HEK293T (cell line): ENCODE measurements at places on chromosomes 12 and 14.

GRCh38 chr14:63986789-63987533 lies 134.2 kb downstream of the SYNE2 start:
- no peak for DNase-seq

GRCh38 chr12:34348836-34349672 lies 326.8 kb downstream of the ALG10 start:
- DNase-seq: no peak

DNA sequence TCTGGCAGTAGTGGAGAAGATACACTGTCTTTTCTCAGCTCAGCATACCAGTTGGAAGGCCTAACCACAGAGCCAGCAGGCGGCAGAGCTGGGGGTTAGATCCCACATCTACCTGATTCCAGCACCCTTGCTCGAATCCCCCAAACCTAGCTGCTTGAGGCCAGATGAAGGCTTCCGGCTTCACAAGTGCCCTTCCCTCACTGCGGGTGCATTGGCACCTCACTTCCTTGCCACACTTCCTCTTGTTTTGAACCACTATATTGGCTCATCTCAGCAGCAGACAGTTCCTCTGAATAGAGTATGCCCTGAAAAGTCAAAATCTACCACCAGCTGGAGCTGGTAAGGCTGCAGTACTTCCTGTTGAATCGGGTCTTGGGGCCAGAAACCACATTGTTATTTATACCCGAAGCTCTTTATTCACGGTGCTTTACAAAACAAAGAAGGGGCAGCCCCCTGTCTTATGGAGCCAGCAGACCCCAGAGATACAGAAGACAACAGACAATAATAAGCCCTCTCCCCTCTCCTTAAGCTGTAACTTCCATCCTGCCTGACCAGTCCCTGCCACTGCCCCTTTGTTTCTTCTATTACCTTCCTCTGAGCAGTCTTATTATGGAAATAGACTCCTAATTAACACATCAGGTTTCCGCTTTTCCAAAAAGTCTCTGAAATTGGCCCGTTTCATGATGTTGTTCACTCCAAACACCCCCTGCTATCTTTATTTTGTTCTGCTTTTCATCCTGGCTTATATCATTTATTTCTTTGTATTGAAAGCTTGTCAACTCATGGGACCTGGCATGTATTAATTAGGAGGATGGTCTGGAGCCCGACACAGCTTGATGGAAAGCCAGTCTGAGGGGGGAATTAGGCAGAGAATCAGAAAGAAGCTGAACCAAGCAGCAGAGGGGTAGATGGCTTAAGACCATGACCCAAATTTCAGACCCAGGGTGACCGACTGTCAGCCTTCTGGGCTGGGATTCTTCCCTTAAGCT lies 233.5 kb downstream of the EFCAB11 start:
- no peak for DNase-seq

DNA sequence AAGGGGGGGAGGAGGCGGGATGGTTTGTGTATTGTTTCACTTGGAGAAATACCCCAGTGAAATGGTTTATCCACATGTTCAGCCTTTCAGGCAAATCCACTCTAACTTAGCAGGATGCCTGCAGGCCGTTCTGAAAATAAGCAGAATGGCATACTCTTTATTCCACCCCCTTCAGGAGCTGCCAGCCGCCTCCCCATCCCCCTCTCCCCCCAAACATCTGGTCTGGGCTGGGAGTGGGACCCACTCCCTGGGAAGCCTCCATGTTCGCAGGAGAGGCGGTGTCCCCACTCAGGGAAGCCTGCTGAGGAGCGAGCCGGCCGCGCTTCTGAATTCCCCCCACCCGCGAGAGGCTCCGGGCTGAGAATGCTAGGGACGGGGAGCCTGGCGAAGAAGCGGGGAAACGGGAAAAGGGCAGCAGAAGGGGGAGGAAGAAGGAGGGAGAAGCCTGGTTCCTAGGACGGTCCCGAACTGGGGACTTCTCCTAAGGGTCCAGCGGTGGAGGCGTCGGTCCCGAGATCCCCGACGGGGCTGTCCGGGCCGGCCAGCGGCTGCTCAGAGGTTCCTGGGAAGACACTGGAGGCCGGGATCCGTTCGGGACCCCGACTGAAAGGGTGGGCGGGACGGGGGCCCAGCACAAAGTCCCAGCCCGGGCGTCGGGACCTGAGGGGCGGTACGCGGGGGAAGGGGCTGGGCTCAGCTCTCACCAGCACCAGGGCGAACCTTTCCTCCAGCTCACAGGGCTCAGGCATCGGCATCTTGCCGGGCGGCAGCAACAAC lies 666 bp downstream of the FMNL3 start:
- DNase-seq: peak; percentile 39

GRCh38 chr14:65084554-65085505 lies 17.5 kb downstream of the MAX start:
- DNase-seq: no peak

- DNase-seq: no peak
Observed at GRCh38 chr14:37081218-37081617, 91.2 kb downstream of the SLC25A21 start.

DNA sequence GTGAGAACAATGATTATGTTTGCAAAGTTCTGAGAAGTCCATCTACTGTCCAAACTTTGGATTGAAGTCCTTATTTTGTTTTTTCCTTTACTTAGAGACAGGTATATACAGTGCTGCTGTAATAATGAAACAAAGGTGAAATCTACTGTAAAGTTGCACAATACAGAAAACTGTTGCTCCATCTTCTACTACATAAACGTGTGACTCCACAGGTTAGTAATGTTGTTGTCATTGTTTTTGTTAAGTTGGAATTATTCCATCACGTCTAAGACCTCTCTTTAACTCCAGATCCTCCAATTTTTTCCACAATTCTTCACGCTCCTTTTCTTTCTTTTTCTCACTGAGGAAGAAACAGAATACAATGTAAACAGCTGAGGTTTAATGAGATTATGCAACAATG lies 57.0 kb upstream of the GPHB5 start:
- DNase-seq: no peak

DNA sequence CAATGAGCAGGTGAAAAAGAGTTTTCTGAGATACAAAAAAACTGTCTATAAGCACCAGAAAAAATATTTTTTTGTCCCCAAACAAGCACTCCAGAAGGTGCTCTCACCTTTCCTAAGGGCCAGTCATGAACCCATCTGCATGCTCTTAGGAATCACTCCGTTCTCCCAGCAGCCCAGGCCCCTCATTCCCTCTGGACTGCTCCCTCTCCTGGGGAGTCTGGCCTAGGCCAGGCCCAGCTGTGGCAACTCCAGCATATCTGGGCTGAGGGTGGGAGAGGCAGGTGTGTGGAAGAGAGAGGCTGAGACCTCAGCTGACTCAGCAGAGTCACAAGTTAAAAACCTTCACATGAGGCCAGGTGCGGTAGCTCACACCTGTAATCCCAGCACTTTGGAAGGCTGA lies 54.6 kb downstream of the TRAFD1 start:
- no peak for DNase-seq

DNA sequence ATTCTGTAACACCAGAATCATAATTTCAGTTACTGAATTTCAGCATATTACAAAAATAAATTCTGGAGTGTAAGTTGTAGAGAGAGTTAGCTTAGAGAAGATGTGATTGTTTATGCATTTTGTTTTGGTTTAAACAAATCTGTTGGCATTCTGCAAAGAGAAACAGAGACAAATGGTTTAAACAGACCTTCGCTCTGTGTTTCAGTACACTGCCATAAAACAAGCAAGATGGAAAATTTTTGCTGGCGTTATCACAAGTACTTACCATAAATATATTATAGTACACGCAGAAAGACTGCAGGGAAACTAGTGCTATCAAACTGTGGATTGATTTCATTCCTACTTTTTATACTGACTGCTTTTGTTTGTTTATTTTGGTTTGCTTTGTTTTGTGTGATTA lies 850.3 kb upstream of the FOXG1 start:
- no peak for DNase-seq
